ENCODE measurements at places on chromosomes 1 and 21. TPM values are rescaled to one million over a fixed set of nuclear protein-coding genes. Genes with fewer than 3 reads are reported as not detected.
A peak's percentile ranks its signal among the peaks of the same experiment; 100 is the strongest.

DNA sequence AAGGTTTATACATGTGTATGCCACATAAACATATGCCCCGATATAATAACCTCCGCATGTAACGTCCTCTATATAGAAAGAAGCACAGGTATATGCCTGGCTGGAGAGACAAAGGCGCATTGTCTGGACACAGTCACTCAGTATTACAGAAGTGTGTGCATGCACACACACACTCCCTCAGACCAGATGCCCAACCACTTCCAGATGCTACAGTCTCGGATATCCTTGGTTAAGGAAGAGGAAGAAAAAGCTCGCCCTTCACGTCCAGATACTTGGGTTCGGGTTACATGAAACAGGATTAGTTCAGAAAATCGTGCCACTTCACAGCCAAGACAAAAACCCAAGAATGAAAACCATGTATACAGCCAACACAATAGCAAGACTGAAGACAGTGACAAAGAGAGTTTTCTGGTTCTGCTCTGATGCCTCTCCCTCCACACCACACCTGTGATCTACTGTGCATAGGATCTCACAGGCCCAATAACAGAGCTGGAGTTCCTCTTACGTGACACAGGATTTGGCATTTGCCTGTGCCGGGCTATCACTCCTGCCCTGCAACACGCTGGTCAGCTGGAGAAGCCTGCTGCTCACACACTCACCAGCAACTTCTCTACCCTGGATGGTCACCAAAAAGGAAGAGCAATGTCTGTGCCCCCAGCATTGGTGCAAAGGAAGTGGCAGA lies 75.0 kb downstream of the SSBP3 start:
- no peaks in the 10 kb centered on the region for H3K27me3 ChIP-seq
- peak overlapping the region; percentile 53 for H3K27ac ChIP-seq
- no peak overlapping the region for H3K4me3 ChIP-seq
- H3K36me3 ChIP-seq: no peaks in the 10 kb centered on the region

The OR10Z1 gene
- not detected for total RNA-seq

- no peaks in the 10 kb centered on the region for H3K4me1 ChIP-seq
- no peak for DNase-seq
- H3K36me3 ChIP-seq: no peaks in the 10 kb centered on the region
- no peak overlapping the region for H3K4me3 ChIP-seq
- H3K27ac ChIP-seq: no peak overlapping the region
These were observed 3.2 kb downstream of the SLAMF6 start for GRCh38 chr1:160519642-160520435.

DNA sequence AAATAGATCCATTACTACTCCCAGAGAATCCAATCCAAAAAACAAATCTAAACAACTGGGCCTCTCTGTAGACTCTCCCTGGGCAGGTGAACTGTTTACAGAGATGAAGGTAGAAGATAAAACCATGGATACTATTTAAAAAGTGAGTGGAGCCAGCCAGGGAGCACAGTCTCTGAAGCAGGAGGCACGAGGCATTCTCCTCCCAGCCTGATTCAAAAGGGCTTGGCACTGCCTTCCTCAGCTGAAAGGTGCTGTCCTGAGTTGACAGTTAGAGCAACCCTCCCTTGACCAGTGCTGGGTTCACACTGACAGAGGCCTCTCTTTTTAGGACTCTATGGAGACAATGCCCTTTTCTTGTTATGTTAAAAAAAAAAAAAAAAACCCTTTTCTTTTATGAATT lies 36.8 kb downstream of the HENMT1 start:
- no peaks in the 10 kb centered on the region for H3K4me1 ChIP-seq
- no peaks in the 10 kb centered on the region for H3K36me3 ChIP-seq
- DNase-seq: no peak

- H3K4me1 ChIP-seq: no peaks in the 10 kb centered on the region
- H3K4me3 ChIP-seq: no peak overlapping the region
- no peaks in the 10 kb centered on the region for H3K36me3 ChIP-seq
- H3K27ac ChIP-seq: no peak overlapping the region
- no peaks in the 10 kb centered on the region for H3K27me3 ChIP-seq
These were observed 29.6 kb downstream of the BACE2 start for GRCh38 chr21:41197582-41197981.

- DNase-seq: no peak
- H3K4me1 ChIP-seq: no peaks in the 10 kb centered on the region
- H3K27ac ChIP-seq: no peak overlapping the region
- H3K27me3 ChIP-seq: no peaks in the 10 kb centered on the region
These were observed 35.4 kb upstream of the SCMH1 start for GRCh38 chr1:41277371-41277975.

DNA sequence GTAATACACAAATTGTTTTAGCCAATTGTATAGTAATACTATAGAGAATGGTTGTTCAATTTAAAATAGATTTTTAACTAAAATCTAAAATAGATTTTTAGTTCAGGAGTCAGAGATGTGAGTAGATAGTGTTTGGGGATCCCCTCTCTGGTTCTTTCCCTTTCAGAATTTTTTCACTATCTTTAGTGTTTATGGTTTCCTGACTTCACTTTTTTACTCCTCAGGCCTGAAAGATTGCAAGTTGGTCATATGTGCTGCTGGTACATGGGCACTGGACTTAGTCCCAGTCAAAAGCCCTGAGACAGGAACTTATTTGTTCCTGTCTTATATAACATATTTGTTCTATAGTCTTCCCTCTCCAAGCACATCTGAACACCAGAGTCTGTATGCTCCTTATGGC lies 96.8 kb upstream of the ATP1B1 start:
- H3K36me3 ChIP-seq: no peaks in the 10 kb centered on the region
- no peak overlapping the region for H3K27ac ChIP-seq
- no peak for DNase-seq
- no peaks in the 10 kb centered on the region for H3K27me3 ChIP-seq
- no peak overlapping the region for H3K4me3 ChIP-seq

- H3K4me1 ChIP-seq: no peaks in the 10 kb centered on the region
- no peak overlapping the region for H3K4me3 ChIP-seq
- H3K27me3 ChIP-seq: peaks cover 6% of the 10 kb centered on the region
- DNase-seq: no peak
- no peak overlapping the region for H3K27ac ChIP-seq
These were observed 567.4 kb upstream of the TMPRSS15 start for GRCh38 chr21:18970941-18971340.

The LCE1C gene
- not detected for total RNA-seq
